Ovary (tissue), 10 donors: ENCODE measurements at places on chromosomes 5 and 9.
A peak's percentile ranks its signal among the peaks of the same experiment; 100 is the strongest.

- no peak overlapping the region for H3K27ac ChIP-seq
- no peak overlapping the region for H3K4me3 ChIP-seq
- H3K4me1 ChIP-seq: no peaks in the 10 kb centered on the region
- no peak for DNase-seq
Measured at GRCh38 chr5:85663708-85664031, 954.1 kb upstream of the COX7C start.

DNA sequence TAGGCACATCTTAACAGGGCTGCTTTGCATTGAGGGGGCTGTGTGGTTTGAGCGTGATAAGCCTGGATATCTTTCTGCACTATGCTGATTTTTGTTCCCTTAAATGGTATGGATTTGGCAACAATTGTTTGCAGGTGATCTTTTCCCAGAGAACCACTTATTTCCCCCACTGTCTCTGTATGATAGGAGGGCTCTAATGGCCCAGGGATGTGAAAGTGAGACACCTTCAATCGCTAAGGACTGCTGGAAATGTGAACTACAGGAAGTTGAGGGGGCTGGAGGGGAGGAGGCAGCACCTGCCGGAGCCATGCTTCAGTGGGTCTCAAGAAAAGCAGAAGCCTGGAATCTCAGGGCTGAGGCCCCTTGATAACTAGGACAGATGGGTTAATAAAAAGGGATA is 29.4 kb downstream of the SYK start:
- no peaks in the 10 kb centered on the region for H3K36me3 ChIP-seq
- H3K4me3 ChIP-seq: no peak overlapping the region
- H3K27me3 ChIP-seq: no peaks in the 10 kb centered on the region
- no peak for DNase-seq
- no peak overlapping the region for H3K27ac ChIP-seq
- H3K4me1 ChIP-seq: no peaks in the 10 kb centered on the region

- H3K27ac ChIP-seq: peak overlapping the region; percentile 27
- no peaks in the 10 kb centered on the region for H3K36me3 ChIP-seq
- no peaks in the 10 kb centered on the region for H3K27me3 ChIP-seq
- DNase-seq: peak; percentile 50
Measured at GRCh38 chr9:134681061-134681661, 39.6 kb downstream of the COL5A1 start.

DNA sequence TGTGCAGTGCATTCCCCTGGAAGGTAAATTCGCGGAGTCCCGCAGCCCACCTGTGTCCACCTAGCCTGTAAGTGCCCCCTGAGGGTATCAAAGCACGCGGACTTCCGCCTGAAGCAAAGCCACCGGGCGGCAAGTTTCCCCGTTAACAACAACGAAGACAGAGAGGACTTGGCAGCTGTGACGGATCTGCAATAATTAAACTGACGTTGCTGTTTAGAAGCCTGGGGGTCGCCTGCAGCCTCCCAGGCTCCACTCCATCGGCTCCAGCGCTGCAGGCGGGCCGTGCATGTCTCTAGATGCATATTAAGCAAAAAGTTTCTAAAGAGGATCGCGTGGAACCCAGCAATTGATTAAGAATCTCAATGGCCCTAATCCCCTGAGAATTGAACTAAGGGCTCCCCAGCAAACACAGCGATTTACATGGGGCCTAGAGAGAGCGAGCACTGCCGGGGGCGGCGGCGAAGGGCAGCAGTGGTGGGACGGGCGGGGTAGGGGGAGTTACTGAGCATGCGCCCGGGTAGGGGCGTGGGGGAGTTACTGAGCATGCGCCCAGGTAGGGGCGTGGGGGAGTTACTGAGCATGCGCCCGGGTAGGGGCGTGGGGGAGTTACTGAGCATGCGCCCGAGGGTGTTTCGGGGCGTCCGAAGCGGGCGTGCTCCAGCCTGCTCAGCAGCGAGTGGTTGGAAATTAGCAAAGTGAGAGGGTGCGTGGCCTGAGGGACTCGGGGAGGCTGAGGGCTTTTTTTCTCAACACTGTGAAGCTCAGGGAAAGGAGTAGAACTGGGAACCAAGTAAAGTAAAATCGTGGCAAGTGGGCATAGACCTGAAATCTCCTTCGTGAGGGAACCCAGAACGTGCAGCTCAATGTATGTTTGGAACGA is 255.2 kb downstream of the DOCK8 start:
- DNase-seq: peak; percentile 93
- no peaks in the 10 kb centered on the region for H3K36me3 ChIP-seq
- H3K4me1 ChIP-seq: peaks cover 5% of the 10 kb centered on the region

- no peak overlapping the region for H3K4me3 ChIP-seq
- no peaks in the 10 kb centered on the region for H3K27me3 ChIP-seq
- H3K27ac ChIP-seq: no peak overlapping the region
- H3K36me3 ChIP-seq: no peaks in the 10 kb centered on the region
Measured at GRCh38 chr5:72540759-72541438, 33.7 kb upstream of the ZNF366 start.

DNA sequence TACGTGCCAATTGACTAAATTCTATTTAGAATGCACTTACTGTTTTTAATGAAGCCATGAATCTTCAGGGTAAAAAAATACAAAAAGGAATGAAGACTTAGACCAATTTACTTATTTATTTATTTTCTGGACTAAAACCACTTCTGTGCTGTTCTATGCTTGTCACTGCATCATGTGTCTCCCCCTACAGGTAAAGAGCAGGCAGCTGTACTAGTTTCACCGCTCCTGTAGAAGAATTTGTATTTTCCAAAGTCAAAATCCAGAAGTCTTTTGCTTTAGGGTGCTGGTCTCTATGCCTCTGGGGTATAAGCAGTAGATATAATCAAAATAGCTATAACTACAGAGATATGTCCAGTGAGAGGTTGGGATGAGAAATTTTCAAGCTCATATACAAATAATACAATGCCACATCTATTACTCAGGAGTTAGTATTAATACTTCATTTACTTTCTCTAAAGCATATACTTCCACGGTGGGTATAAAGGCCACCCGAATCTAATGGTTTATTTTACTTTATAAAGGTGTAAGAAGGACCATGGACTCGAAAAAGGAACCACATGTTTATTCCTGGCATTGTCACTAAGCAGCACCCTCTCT is 591.5 kb downstream of the RAB3C start:
- no peaks in the 10 kb centered on the region for H3K27me3 ChIP-seq
- no peak for DNase-seq
- no peak overlapping the region for H3K4me3 ChIP-seq
- no peaks in the 10 kb centered on the region for H3K4me1 ChIP-seq

DNA sequence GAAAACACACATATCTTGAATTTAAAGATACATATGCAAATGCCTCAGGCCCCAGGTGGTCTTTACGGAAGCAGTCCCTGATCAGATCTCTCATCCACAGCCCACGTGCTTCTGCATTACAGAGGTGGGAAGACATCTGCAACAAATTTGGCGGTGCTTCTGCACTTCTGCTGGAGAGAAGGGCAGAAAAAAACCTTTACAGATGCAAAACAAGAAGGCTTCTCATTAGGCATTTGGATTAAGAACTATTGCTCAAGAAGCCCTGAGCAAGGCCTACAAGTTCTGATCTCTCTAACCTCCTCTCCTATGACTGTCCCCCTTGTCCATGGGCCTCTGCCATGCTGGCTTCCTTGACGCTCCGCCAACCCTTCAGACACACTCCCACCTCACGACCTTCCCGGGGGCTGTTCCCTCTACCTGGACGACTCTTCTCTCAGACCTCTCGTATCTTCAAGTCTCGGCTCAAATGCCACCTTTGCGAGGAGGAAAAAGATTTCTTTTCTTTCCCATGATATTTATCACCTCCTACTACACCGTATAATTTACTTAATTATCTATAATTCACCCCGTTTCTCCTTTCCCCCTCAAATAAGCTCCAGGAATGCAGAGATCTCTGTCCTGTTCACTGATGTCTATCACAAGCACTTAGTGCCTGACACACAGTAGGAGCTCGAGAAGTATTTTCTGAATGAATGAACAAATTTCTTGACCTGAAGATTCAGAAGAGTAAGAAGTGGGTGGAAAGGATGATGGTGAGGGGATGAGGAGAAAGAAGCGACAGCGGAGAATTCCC is 1.1 kb downstream of the MTMR12 start:
- peak overlapping the region; percentile 93 for H3K27ac ChIP-seq
- H3K4me1 ChIP-seq: peaks cover 17% of the 10 kb centered on the region
- peak overlapping the region; percentile 89 for H3K4me3 ChIP-seq
- no peak for DNase-seq
- H3K27me3 ChIP-seq: no peaks in the 10 kb centered on the region
- no peaks in the 10 kb centered on the region for H3K36me3 ChIP-seq

GRCh38 chr9:101571114-101571513 is 23.7 kb downstream of the PPP3R2 start:
- H3K36me3 ChIP-seq: no peaks in the 10 kb centered on the region
- H3K4me1 ChIP-seq: no peaks in the 10 kb centered on the region
- DNase-seq: no peak
- H3K27me3 ChIP-seq: no peaks in the 10 kb centered on the region

DNA sequence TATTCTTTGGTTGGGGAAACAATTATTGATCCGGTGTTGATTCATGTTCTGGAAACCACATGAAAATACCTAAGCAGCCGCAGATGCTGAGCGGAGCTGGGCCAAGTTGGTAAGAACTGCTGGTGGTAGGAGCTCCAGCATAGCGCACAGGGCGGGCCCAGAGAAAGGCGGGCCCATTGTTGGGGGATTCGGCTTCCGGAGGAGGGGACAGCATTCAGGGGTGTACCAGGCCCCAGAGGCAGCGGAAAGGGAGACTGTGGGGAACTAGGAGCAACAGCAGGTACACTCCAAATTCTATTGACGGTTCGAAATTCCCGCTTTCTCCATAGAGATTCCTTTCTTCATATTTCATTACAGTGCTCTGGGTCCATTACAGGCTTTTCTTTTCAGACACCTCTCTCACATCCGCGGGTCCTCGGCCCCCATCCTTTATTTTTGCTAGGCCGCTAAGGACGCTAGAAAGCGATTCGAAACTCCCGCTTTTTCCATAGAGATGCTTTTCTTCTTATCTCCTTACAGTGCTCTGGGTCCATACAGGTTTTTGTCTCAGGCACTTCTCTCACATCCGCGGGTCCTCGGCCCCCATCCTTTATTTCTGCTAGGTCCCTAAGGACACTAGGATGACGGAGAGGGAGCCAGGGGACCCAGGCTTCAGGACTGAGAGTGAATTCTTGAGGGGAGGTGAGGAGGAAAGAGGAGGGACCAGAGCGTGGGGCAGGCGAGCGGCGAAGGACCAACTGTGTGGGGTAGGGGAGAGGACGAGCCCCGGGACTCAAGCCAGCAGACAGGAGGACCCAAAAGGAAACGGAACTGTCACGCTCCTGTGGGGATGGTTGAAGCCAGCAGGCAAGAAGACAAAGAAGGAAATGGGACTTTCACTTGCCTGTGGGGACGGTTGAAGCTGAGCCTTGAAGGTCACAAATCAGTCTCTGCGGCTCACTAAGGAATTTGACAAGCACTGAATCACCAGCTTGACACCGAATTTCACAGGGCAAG is at the start of gene CCDC152:
Gene CCDC152 (plus strand): TSS at position 213 of the 996 bp plus-strand sequence. CDS start 2,304 bp downstream, outside the sequence.
- no peak within 1 kb of the TSS for H3K27ac ChIP-seq
- peaks cover 2% of the 10 kb centered on the region for H3K4me1 ChIP-seq
- peak within 1 kb of the TSS; percentile 14 for H3K4me3 ChIP-seq
- H3K36me3 ChIP-seq: no peaks in the 10 kb centered on the region
- H3K27me3 ChIP-seq: no peaks in the 10 kb centered on the region

GRCh38 chr5:171432583-171433351 is 13.3 kb downstream of the FGF18 start:
- peak; percentile 21 for DNase-seq
- no peaks in the 10 kb centered on the region for H3K36me3 ChIP-seq
- no peaks in the 10 kb centered on the region for H3K27me3 ChIP-seq
